ENCODE measurements at places on chromosomes 13 and 19.

- DNase-seq = no peak
Observed at GRCh38 chr19:2191456-2192310, 27.9 kb downstream of the DOT1L start.

DNA sequence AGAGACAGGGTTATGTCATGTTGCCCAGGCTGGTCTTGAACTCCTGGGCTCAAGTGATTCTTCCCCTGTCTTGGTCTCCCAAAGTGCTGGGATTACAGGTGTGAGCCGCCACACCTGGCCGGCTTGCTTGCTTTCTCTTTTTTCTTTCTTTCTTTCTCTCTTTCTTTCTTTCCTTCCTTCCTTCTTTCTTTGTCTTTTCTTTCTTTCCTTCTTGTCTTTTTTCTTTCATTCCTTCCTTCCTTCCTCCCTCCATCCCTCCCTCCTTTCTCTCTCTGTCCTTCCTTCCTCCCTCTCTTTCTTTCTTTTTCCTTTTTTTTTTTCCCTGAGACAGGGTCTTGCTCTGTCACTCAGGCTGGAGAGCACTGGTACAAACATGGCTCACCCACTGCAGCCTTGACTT, 6.8 kb upstream of the BTBD2 start:
- no peak for DNase-seq

GRCh38 chr13:27053210-27053884, 118.3 kb downstream of the USP12 start:
- no peak for DNase-seq

DNA sequence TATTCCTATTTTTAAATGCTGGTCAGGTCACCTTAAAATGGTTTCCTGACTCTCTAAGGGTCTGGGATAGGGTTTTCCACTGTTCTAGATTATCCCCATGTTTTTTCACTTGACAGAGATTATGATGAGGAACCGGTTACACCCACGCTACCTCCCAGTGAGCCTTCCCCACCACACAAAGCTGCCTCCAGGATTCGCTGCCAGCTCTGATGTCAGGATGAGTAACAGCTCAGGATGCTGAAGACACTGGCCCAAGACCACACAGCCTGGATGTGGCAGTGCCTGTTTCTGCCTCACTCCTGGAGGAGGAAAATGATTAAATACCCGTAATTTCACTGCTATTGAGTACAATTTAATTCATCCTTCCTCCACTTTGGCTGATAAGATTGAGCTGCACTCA, 22.9 kb downstream of the ZNF114 start:
- no peak for DNase-seq

DNA sequence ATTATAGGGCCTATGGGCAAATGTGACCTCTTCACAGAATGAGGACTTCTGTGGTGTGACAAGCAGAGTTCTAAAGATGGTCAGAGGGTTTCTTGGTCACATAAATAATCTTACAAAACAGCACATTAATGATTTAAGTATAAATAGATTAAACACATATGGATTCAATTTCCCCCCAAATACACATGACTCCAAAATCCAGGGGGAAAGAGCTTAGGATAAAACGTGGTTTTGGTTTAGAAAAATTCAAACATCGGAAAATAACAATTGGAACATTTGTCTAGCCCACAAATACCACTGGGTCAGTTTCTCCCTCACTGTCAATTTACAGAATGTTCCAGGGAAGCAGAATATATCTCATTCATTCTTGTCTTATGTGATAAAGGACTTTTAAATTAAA, 283.1 kb downstream of the COG6 start:
- DNase-seq = no peak

DNA sequence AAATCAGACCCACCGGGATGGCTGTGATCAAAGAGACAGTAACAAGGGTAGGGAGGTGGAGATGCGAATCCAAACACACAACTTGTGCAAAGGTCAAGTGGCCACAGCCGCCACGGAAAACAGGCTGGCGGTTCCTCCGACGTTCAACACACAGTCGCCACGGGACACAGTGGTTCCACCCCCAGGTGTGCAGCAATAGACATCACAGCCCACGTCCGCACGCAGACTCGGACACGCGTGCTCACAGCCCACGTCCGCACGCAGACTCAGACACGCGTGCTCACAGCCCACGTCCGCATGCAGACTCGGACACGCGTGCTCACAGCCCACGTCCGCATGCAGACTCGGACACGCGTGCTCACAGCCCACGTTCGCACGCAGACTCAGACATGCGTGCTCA, 70.1 kb downstream of the RASA3 start:
- no peak for DNase-seq

- no peak for DNase-seq
Observed at GRCh38 chr19:55034751-55035150, 3.3 kb downstream of the GP6 start.

GRCh38 chr13:20369886-20370361, 137.8 kb upstream of the GJB6 start:
- no peak for DNase-seq

- no peak for DNase-seq
Observed at GRCh38 chr19:5837761-5838352, 1.6 kb downstream of the FUT6 start.

GRCh38 chr13:20387441-20387971, 138.2 kb downstream of the CRYL1 start:
- DNase-seq = no peak

DNA sequence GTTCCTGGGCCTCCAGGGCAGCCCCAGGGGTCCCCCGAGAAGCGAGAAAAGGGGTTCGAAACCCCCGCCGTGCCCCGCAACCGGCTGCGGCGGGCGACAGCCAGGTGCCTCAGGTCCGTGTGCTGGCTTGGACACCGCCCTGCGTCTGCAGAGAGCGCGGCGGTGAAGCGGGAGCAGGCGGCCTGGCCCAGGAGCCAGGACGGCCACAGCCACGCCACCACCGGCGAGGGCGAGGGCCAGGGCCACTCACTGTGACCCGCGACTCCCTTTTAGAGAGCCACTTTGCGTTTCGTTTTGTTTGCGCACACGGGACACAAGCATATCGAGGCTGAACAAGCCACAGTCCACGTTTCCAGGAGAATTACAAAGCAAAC, 110.4 kb downstream of the CRYL1 start:
- no peak for DNase-seq

- DNase-seq = no peak
Observed at GRCh38 chr13:86282442-86282841, 483.2 kb upstream of the SLITRK6 start.

- no peak for DNase-seq
Observed at GRCh38 chr13:41597348-41598041, 140.1 kb downstream of the RGCC start.

GRCh38 chr19:41918095-41918494, 10.2 kb downstream of the ERFL start:
- no peak for DNase-seq

GRCh38 chr13:87129602-87130300, 541.4 kb upstream of the SLITRK5 start:
- DNase-seq = no peak

DNA sequence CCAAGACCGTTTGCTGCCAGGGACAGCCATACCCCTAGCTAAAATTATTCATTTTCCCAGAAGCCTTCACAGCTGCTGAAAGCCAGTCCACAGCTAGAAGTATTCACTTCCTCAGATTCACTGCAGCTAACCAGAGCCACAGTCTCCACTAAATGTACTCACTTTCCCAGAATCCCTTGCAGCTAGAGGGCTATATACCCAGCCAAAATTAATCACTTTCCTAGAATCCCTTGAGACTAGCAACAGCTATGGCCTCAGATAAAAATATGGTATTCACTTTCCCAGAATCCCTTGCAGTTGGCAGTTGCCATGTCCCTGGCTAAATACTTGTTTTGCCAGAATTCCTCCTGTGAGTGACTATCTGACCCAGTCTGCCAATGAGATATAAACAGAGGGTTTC, 13.8 kb upstream of the MEIS3 start:
- DNase-seq = no peak

DNA sequence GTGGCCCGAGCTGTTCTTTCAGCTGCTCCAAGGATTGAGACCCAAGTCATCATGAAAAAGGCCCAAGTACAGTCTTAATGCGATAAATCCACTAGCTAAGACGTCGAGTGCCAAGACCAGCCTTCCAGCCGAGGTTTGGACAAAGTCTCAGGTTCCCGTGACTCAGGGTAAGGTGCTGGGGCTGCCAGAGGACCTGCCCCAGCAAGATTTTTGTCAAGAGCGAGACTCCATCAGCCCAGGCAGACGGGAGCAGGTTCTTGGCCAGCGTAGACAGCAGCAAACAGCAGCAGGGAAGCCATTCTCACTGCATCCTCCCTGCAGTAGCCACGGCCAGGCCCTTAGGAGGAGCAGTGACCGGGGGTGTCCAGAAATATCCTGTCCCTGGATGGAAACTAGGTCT, 3.4 kb downstream of the FEM1A start:
- no peak for DNase-seq

DNA sequence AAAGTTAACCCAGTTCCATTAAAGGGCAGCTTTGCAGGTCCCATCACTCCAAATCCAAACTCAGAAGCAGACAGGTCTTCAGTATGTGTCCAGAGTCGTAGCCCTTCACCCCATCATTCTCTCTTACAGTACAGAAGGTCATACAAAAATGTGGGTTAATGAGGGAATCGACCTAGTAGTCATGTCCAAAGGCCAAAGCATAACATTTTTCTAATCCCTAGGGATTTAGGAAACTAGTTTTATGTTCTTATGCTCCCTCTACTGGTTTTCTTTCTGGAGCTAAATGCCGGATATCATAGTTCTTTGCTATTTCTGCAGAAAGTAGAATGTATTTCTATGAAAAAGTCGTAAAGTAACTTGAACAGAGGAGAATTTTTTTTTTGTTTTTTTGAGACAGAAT, 72.2 kb downstream of the DHRS12 start:
- no peak for DNase-seq

DNA sequence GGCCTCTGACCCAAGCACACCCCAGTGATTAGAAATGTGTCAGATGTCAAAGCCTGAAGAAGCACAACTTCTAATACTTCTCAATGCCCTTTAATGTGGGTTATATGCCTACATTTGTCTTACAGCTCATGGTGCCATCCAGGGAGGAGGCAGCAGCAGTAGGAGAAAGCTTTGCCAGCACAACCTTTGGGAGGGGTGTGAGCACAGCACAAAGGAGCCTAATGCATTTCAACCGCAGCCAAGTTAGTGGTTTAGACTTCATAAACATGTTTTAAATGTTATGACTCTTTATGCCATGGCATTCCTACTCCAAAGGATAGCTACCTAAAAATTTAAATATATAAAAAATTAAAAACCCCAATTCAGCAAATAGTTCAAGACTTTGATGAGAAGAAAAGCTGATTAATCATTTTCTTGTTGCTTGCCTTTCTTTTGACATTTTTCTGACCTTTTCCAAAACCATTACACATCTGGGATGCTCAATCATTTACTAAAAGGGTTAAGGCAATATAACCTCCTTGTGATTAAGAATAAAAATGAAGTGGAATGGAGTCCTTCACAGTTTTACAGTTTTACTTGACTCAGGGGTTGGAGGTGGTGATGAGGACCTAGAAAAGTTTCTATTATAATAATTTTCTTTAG, 142.7 kb downstream of the DLEU7 start:
- no peak for DNase-seq

DNA sequence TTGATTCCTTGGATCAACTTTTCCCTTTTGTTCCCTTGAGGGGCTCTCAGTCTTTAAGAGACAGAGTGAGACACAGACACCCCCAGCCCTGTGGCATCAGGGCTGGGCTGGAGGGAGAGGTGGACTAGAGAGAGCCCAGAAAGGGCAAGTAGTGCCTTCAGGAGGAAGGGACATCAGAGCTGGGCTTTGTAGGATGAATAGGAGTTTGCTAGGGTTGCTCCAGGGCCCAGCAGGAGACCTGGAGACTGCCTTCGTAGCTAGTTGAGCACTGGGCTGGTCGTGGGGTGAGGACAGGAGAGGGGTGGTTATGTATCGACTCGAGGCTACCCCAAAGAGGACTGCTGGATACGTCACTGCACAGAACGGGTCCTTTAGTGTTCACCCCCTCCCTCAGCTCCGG, 5.4 kb downstream of the MAP1S start:
- no peak for DNase-seq

DNA sequence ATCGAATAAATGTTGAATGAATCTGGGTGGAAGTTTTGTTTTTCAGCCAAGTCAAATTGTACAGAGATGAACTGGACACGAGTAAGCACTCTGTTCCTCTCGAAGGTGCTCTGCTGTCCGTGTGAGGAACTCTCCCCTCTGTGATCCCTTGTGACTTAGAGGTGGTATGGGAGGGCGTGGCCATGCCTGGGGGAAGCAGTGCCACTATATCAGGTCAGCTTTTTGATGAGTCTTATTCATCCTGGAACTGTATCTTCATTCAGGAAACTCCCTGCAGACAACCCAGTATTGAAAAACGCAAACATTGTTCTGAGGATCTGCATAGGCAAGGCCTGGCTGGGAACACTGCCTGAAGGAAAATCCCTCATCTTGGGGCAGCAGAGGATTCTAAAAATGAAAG, 45.7 kb upstream of the FLT1 start:
- DNase-seq = no peak

- DNase-seq = no peak
Observed at GRCh38 chr19:33621811-33622504, at the start of gene CHST8. Gene CHST8 (plus strand): TSS chr19:33621953. CDS start chr19:33689262, 67,309 bp downstream.

DNA sequence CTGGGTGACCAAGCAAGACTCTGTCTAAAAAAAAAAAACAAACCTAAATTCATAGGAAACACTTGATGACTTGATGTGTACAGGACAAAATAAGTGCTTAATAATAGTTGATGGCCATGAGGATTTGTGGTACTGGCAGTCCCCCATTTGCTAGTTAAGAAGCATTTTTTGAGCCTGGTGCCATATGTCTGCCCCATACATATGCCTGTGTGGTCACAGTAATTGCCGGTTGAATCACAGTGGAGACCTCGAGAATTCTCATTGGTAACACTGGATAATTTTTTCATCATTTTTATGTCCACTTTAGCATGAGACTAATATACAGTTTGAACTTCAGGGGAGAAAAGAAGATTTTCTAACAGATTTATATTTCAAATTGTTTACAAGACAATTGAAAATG, 79.2 kb downstream of the LRCH1 start:
- no peak for DNase-seq

- DNase-seq = no peak
Observed at GRCh38 chr13:75271846-75272245, 210.1 kb downstream of the TBC1D4 start.

- no peak for DNase-seq
Observed at GRCh38 chr19:31275068-31275334, 74.2 kb downstream of the TSHZ3 start.

DNA sequence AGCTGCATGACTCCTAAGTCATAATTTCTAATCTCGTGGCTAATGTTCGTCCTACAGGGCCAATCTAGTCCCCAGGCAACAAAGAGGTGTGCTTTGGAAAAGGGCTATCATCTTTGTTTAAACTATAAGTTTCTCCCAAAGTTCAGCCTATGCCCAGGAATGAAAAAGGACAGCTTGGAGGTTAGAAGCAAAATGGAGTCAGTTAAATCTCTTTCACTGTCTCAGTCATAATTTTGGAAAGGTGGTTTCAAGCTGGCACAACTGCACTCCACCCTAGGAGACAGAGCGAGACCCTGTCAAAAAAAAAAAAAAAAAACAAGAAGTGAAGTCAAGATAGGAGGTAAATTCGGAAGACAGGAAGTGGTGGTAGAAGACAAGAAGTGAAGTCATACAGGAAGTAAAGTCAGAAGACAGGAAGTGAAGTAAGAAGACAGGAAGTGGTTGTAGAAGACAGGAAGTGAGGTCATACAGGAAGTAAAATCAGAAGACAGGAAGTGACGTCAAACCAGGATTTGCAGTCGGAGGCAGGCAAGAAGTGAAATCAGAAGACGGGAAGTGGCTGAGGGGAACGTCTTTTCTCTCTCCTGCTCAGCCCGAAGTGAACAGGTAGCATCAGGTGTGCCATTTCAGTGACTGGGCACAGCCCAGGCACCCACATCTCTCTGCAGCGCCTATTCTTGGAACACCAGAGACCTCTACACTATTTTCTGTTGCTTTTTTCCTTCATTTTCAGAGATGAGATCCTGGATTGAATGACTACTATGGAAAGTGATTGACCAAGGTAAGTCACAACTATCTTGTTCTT, 32.2 kb downstream of the GP6 start:
- DNase-seq = peak; percentile 3

Measured in stimulated activated CD4-positive, alpha-beta T cell treated with anti-CD3 and anti-CD28 coated beads, Interleukin-15, amount 100 ng/mL, for 48 hours (primary cell).